ENCODE measurements at places on chromosomes 2 and 18.

DNA sequence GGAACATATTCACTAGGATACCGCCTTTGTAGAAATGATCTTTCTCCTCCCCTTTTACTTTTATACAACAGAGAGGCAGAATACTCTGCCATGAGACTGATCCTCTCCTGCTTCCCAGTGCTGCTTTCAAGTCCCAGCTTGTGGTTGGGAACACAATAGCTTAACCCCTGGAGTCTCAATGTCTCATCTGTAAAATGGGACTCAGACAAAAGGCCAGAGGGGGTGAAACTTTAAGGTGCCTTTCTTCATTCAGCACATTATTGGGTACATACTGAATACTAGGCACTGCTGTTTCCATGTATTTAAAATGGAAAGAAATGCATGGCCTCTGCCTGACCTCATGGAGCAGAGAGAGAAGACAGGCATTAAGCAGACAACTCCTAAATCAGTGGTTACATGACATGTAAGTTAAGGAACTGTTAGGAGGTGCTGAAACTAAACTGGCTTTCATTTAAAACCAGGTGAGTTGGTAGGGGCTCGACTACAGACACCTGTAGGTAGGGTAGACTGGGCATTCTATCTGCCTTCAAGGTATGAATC is 53.8 kb downstream of the MAP4K4 start:
- no peak for DNase-seq

DNA sequence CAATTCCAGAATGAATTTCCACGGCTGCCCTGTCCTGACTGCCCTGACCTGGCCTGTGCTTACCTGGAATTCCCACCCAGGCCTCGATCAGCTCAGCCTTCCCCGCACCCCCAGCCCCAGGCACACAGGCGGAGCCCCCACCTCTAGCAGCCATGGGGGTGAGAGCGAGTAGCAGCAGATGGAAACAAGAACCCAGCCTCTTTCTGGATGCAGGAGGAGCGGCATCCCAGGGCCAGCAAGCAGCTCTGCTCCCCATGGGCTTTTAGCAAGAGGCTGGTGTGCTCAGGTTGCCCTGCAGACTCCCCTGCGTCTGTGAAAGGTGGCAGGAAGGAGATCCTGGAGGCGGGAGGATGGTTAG is 101.8 kb downstream of the TPO start:
- no peak for DNase-seq

- no peak for DNase-seq
Measured at GRCh38 chr2:20071397-20072383, 20.3 kb upstream of the LAPTM4A start.

DNA sequence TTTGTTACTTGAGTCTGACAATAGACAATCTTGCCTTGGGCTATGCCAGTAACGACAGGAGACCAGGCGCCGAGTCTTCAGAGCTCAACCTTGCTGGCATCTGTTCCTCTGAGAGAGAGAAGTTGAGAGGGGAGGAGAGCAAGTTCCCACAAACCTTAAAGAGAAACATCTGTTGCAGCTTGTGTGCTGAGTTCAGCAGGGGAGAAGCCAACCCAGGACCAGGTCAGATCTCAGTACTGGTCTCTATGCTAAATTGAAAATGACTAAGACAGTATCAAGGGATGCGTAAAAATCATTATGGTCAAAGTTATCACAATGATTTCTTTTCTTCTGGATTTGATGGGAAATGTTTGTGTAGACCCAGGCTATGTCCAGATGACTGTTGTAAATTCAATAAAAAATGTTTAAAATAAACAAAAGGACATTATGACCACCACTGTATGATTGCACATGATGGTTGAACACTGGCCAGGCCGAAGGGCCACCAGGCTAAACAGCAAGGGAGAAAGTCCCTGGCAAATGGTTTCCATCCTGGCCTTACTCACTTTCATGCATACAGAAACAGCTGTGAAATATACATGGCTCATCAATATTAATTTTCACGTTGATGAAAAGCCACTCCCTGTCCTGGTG is 100.3 kb upstream of the PMAIP1 start:
- no peak for DNase-seq
